ENCODE measurements at places on chromosomes 4 and X.

DNA sequence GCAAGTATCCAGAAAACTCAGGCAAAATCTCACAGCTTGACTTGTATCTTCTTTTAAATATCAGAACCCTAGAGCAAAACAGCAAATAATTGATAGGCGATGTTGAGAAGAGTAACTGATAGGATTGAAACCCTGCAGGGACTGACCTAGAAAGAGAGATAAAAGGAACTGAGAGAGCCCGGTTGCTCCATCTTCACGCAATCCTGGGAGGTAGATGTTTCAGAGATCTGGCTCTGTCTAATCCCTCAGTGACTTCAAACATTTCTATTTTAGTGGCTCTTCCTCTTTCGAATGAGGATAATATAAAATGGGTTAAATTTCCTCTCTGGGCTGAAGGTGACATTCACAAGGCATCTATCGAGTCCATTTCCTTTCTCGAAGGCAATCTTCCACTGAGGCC is 39.3 kb upstream of the RPL34 start:
- no peak for DNase-seq

GRCh38 chrX:41596596-41596995 is 92.2 kb upstream of the GPR34 start:
- DNase-seq, result no peak

- no peak for DNase-seq
These were observed 31.1 kb downstream of the JAKMIP1 start for GRCh38 chr4:6169239-6169638.

DNA sequence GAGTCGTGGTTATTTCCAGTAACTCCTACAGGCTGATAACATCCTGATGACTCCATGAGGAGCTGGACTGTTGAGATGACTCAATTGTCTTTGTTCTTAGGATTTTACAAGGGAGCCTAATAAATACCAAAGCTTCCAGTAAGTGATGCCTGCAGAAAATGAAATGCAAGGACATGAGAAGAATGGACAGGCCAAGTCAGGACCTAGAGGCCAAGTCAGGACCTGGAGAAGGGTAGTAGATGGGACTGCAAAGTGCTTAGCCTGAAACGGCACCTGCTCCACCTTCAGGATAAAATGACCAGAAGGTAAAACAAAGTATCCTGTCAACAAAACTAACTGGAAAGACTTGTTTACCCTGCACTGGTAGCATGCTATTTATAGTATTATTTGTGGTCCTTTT is 6.4 kb upstream of the SLC10A6 start:
- DNase-seq, result no peak

DNA sequence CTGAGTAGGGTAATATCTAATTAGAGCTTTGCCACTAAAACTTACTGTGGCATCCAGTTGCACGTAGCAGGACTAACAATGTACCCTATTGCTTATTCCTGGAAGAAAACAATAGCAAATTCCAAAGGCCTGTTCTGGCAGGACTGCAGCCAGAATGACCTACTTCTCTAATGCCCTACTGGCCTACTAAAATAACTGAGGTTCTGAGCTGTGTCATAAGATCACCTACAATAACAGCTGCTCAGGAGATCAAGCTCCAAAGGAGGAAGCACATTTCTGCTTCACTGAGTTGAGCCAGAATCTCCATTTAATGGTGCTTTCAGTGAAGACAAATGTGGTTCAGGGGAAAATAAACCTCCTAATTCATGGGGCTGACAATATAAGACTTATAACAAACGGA is 42.2 kb upstream of the CXCL8 start:
- DNase-seq, result no peak

DNA sequence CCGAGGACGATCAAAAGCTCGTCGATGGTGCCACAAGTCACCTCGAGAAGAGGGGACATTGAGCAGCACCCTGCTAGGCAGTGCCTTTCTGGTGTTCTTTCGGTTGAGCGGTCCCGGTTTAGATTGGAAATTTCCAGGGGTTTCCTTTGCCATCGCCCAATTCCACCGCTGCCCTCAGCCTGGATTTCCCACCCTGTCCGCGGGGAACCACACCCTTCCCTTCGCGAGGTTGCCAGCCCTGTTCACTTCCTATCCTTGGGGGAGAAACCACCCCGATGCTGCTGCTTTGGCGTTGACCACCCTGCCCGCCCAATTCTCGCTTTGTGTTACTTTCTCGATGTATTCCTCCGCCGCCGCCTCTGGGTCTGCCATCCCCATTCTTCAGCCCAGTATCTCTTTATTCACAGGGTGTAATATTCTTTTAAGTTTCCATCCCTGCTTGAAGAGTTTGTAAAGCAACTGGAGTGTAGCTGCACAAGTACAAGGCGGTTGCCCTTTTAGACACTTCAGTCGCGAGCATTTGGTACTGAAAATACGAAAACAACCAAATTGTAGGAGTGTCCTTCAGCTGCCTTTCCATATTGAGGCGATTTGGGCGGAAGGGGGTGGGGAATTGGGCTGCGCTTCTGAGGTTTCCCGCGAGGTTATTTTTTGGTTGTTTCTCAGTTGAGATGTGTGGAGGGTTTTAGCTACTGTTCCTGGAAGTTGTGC is 1.1 kb downstream of the OGT start:
- no peak for DNase-seq

DNA sequence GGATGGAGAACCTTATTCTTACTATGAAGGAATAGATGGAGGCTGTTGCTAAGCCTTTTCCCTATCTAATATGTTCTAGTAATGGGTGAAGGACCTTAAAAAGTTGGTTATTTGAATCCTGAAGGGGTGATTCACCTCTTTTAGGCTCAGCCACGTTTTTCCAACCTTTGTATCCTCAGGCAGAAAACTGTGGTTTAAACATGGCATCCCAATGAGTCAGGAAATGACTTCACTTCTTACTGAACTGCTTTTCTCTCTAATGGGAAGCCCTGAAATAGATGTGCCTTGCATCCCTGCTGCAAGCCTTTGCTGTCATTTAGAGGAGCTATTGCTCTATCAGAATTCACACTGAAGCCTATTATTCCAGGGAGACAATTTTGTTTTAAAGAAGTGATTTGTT is 191.0 kb upstream of the ARX start:
- DNase-seq, result no peak

- no peak for DNase-seq
These were observed 462.4 kb upstream of the NDST4 start for GRCh38 chr4:115575851-115576250.

DNA sequence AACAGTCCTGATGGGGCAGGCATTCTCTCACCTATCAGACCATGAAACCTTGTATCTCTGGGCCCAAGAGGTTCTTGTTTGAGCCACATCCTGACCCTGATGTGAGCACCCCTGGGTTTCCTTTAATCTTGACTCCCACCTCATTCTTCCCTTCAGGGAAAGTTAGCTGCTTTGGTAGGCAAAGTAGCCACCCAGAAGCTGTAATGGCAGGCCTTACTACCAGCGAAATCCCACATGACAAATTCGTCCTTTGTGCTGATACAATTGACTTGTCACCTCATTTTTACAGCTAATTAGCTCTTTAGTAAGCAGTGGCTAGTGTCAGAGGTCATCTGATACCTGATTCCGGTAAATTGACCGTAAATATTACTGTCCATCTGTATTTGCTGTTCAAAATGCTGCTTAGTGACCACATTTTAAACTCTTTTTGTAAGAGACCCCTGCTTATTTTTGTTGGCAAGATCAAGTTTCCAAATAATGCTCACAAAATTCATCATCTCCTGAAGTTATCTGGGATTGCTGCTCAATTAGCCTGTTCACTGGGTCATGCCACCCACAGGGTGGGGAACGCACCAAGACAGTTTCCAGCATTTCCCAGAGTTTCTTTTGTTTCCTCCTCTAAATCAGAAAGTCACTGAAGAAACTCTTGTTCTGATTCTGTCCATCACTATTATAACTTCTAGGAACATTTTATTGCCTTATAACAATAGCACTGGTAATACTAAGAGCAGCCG is 329.7 kb downstream of the GPAT3 start:
- no peak for DNase-seq

DNA sequence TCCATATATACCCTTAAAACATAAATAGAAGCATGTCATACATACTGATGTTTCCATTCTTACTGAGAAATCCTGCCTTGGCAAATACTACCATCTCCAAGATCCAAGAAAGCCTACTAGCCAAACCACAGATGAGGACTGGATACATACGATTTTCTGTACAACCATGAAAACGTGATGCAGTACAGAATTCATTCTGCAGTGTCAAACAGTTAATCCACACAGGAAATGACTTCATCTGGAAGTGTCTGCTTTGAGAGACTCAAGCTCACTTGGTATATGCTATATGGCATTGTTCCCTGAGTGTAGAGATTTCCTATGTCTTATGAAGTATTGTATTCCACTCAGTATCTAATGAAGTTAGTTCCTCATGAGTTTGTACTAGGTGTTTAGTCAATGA is 94.3 kb downstream of the CT47B1 start:
- DNase-seq, result no peak

- DNase-seq, result no peak
These were observed 69.8 kb downstream of the GBA3 start for GRCh38 chr4:22762548-22762947.

- DNase-seq, result no peak
These were observed 55.3 kb upstream of the MSANTD1 start for GRCh38 chr4:3193531-3194203.

DNA sequence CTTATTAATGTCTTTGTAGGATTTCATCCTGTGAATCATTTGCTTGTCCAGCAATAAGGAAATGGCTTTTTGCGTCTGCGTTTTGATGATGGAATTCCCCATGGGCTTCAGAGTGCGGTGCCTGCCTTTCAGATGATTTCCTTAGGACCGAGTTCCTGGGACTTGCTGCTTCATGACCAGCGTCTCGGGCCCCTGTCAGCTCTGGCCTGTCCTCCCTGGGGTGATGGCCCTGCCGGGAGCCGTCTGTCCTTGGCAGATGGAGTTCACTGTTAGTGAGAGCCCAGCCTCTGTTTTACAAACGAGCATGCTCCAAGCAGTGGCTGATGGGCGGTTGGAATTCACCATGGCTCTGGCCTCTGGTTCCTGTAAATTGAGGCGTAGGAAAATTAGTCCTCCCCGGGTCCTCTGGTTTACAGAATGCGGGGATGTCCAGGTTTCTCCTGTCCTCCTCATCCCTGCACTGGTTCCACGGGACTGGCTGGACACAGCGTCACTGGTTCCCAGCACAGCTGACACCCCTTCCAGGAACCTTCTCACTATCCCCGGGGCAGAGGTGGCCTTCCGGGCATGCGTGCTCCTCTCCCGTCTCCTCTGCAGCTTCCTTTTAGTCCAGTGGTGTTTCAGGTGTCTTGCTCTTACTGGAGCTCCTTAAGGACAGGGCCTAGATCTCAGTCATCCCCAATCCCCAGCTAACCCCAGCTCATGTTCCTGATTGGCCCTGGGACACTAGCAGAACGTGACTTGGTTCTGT is 34.9 kb downstream of the TBC1D14 start:
- DNase-seq, result no peak

GRCh38 chr4:95505151-95505550 is 43.6 kb downstream of the UNC5C start:
- no peak for DNase-seq

DNA sequence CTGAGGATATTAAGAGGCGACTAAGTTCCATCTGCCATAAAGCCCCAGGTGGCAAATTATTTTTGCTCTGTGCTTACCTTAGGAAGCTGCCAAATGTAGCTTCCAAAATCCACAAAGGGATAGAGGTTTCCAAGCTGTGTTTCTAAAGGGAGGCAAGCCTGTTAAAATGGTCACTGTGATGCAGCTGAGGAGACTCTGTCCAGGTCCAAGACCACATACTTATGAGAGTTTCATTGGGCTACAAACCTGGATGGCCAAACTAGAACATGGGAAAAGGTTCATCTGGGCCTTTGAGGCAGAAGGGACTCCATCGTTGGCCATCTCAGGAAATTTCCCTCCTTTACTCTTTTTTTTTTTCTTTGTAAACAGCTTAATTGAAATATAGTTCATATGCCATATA is 306.9 kb upstream of the FGF13 start:
- DNase-seq, result no peak

- no peak for DNase-seq
These were observed 265.3 kb downstream of the GRIA3 start for GRCh38 chrX:123449335-123449734.

DNA sequence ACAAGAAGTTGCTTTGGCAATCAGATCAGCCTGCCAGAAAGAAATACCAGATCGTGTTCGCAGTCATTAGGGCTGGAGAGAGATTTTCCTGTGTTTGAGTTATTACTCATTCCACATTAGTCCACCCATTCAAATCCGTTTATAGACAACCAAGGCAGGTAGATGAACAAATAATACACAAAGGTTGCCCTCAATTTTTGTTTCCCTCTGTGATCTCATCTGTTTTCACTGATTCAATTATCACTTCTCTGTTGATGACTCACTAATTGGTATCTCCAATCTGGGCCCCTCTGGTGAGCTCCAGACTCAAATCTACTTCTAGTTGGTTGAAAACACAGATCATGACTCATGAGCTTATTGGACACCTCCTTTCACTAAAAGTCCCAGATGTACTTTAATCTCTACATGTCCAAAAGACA is 54.5 kb downstream of the CHM start:
- DNase-seq, result no peak

- DNase-seq, result no peak
These were observed 103.1 kb downstream of the IL1RAPL2 start for GRCh38 chrX:104669063-104669462.

GRCh38 chrX:15206306-15206705 is 63.6 kb downstream of the ASB9 start:
- no peak for DNase-seq

- no peak for DNase-seq
These were observed 73.5 kb downstream of the CHRDL1 start for GRCh38 chrX:110722135-110722534.

DNA sequence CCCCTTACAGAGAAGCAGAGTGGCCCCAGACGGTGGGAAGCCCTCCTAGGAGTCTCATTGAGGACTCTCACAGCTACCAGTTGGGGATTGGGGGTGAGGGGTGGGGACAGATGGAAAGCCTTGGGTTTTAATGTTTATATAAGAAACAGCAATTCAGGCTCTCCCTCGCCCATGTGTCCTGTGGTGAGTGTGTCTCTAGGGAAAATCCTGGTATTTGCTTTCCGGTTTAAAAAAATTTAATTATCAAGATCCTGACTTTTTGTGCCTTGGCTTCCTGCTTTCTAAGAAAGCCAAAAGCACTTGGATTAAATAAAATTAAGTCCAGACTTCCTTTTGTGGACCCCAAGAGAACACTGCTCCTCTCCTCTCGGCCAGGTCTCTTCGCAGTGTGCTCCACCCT is 93.8 kb downstream of the SOWAHB start:
- DNase-seq, result no peak

DNA sequence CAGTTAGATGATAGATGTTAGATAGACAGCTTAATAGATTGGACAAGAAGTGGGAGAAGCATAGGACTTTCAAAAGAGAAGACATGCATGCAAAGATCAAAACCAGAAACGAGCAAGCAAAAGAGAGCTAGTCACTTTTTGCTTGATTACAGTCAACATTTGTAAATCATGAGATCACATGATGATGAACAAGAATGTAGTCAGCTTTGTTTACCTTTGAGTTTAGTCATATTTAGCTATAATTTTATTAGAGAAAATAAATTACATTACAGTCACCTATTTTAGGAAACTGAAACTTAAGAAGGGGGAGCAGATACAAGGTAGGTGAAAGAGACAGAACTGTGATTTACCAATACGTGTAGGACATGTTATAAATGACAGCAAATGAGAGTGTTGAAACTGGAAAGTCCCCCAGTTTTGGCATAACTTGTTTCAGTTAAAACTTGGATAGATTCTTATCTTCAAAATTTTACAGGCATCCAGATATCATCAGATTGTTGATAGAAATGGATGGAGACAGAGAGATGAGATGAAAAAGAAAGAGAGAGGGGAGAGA is 1083.1 kb upstream of the PCDH10 start:
- no peak for DNase-seq
